ENCODE measurements at places on chromosomes 13 and 19. TPM values are rescaled to one million over a fixed set of nuclear protein-coding genes. Genes with fewer than 3 reads are reported as not detected.

- no peak for DNase-seq
These were observed 87.9 kb downstream of the KLF5 start for GRCh38 chr13:73146707-73147106.

GRCh38 chr13:97280478-97280877, 58.3 kb downstream of the MBNL2 start:
- no peak for DNase-seq

DNA sequence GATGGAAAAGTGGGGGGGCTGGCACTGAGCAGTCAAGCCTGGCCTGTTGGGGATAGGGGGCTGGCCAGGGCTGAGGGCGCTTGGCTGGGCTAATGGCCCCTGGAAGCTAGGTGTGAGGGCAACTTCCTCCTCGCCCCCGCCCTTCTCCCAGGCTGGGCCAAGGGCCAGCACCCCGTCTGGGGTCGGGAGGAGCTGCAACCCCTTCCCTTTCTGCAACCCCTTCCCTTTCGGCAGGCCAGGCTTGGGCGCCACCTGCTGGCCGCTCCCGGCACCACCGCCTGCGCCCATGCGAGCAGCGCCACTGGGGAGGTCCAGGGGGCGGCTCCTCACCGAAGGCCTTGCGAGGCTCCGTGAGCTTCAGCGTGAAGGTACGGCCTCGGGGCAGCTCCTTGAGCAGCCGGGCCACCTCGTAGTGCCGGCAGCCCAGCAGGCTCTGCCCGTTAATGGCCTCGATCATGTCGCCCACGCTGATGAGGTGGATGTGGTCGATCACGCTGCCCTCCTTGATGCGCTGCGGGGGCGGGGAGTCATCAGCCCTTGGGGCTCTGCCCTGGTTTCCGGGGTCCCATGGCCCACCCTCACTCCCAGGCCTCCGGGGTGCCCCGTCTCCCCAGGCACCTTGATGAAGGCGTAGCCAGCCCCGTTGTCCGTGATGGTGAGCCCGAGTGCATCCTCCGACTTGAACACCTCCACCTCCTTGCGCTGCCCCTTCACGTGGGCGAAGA, 5.0 kb upstream of the PTGER1 start:
- DNase-seq: no peak

DNA sequence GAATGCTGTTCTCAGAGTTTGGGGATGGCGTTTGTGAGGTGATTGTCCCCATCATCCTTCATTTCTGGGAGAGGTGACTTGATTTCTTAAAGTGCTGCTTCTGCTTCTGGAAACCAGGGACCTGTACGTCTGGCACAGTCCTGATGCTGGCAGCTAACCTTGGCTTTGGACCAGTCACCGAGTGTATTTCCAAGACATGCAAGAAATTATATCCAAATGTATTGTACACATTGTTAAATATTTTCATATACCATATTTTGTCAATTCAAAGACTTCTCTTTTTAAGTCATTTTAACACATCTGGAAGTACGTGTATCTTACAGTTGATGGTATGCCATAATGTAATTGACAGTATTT, 97.4 kb downstream of the ARHGEF7 start:
- DNase-seq: no peak

The KISS1R gene
- not detected for total RNA-seq
